Cardiac septum (tissue), 1 donor: ENCODE measurements at places on chromosomes 1 and 21. TPM values are rescaled to one million over a fixed set of nuclear protein-coding genes. Genes with fewer than 3 reads are reported as not detected.

DNA sequence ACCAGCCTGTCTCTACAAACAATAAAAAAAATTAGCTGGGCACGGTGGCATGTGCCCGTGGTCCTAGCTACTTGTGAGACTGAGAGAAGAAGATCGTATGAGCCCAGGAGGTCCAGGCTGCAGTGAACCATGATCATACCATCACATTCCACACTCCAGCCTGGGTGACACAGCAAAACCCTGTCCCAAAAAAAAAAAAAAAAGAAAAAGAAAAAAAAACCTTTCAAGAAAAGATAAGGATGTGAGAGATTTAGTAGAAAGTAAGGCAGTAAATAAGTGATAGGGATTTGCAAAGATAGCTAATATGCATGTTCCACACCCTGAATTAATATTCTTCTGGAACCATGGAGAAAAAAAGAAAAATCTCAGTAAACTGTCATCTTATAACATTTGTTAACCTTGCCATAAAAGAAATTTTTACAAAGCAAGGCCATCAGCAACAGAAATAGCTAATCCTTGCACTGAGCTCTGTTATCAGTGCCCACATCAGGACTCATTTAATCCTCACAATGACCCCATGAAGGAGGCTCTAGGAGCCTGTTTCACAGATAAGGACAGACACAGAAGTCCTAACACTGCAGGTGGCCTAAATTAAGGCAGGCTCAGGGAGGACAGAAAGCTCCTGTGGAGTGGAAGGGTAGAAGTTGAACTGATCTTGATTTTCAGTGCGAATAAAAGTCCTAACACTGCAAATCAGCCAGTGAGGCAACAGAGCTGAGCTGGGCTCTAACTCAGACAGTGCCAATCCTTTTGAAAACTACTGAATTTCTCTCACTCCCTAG, 7.6 kb downstream of the GNB1 start:
- DNase-seq = no peak

GRCh38 chr1:106637566-106637965, 418.9 kb upstream of the PRMT6 start:
- DNase-seq = no peak

GRCh38 chr1:12507631-12508030, 110.4 kb downstream of the DHRS3 start:
- no peak for DNase-seq

The FOXJ3 gene
- 46.2 TPM for total RNA-seq

DNA sequence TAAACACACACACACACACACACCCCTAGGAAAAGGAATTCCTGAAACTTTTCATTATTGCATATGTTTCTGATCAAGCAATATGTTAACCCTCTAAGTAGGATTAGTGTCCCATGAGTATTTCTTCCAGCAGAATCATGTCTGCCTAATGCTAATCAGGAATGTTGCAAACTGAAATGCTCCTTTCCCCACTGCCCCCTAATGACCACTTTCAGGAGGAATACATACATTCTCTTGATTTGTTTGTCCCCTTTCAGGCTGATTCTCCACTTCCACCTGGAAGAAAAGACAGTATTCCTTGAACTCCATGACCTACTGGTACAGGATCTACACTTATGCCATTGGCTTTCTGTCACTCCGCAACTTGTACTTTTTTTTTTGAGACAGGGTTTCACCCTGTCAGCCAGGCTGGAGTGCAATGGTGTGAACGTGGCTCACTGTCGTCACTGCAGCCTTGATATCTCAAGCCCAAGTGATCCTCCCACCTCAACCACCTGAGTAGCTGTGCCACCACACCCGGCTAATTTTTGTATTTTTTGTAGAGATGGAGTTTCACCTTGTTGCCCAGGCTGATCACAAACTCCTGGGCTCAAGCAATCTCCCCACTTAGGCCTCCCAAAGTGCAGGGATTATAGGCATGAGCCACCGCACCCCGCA, 56.7 kb downstream of the LRIG2 start:
- DNase-seq = no peak

DNA sequence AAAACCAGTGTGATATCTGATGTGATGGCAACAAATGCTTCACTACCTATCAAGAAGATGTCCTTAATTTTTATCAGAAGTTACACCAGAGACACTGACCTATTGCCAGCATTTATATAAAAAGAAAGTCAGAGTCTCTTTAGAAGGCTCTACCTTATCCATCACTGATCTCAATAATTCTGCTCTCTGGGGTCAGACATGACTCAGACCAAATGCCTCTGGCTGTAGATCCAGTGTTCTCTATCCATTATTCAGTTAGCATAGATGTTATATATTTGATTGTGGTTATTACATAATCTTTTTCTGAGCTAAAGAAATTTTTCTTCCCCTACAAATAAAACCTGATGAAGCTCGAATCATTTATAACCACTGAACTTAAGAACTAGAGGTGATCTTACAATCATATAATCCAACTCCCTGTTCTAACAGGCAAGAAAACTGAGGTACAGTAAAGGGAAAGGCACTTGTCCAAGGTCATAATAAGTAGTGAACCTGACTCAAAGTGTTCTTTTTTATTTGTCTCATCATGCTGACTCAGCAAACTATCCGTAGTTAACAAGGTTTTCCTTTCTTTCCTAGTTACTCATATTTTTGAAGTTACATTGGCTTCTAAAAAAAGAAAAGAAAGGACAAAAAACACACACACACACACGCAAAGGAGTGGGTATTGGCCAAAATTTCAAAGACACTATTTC, 43.6 kb upstream of the ESRRG start:
- no peak for DNase-seq

- no peak for DNase-seq
Measured at GRCh38 chr1:151416231-151416630, 16.9 kb downstream of the PSMB4 start.

DNA sequence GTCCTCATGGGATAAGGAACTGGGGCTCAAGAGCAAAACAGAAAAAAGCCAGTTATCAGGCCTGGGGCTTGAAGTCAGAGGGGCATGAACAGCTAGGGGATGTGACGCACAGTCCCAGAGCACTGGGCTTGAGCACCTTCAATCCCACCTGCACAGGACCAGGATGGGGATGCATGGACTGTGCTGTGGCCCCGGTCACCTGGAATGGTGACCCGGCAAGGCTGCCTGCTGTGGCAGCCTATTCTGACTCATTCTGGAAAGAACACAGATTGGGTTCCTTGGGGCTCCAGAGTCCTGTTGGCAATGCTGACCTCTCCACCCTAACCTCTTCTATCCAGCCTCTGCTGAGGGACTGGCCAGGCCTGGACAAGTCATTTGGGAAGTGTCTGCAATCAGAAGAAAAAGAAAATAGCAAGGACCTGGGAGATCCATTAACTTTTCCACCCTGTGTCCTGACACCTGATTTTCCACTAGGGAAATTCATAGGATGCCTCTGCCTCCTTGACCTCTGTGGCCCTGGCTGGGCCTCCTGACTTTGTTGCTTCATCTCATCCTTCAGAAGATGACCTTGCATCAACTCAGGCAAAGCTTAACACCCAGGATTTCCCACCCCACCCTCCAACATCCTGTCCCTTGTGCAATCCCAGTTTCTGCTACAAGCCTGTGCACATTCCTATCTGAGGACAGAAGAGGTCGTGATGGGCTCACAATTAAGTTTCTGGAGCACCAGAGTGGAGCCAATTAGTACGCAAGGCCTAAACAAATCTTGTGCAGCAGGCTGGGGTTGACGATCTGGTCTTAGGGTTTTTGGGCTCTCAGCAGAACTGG, 17.9 kb upstream of the FMOD start:
- no peak for DNase-seq

The LPAR3 gene
- total RNA-seq = 2.0 TPM

- DNase-seq = no peak
Measured at GRCh38 chr21:37974081-37974480, 57.8 kb upstream of the KCNJ6 start.

DNA sequence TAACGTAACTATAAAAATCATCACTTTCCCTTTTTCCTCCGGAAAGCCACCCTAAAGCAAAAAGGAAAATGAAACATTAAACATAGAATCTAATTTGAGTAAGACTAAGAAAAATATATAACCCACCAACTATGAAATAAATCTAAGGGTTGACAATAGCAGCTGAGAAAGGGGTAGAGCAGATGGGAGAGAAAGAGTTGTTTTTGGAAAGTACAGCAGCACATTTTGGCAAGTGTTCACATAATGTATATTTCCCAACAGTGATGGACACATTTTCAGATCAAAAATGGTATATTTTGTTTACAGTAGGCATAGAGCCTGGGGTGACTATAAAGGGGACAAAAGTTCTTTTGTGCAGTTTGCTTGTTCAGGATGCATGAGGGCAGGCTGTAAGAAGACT, 1287.4 kb upstream of the B3GALT2 start:
- DNase-seq = no peak

GRCh38 chr1:56703747-56704146, 58.6 kb downstream of the PRKAA2 start:
- DNase-seq = no peak

The NBPF12 gene
- 3.7 TPM for total RNA-seq

- no peak for DNase-seq
Measured at GRCh38 chr1:188155261-188155660, 1326.5 kb downstream of the PLA2G4A start.

GRCh38 chr1:113946678-113947387, 17.7 kb downstream of the HIPK1 start:
- no peak for DNase-seq

DNA sequence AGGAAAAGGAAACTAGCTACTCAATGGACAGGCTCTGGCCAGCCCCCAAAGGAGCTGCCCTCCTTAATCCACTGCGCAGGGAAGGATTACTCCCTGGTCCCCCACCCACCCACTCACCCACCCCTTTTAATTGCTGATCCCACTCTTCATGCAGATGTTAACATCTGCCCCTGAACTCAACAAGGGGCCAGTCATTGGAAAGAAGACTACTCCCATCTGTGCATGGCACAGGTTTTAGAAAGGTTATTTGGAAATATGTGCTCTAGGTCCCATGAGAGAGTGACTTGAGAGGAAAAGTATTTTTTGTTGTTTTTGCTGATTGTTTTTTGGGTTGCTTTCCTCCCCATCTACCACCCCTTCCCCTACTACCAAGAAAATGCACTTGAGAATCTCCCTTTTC, 94.4 kb upstream of the FGGY start:
- DNase-seq = no peak

DNA sequence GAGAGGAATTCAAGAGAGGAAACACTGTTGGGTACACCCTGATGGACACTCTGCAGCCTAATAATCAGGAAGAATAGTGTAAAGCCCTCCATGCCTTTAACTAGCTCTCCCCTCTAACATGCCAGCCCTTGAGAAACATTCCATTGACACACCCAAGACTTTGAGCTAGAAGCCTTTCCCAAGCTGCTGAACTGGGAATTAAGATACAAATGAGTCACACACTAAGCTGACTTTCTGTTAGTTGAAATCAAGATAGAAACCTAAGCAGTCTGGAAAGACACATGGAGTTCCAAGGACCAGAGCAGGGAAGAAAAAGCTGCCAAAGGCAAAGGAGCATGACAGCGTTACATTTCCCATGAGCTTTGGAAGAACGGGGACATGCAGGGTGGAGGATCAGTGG, 380.8 kb downstream of the NPHP4 start:
- no peak for DNase-seq

The CYP4A11 gene
- not detected for total RNA-seq

GRCh38 chr1:231460614-231461013, 38.5 kb upstream of the EGLN1 start:
- DNase-seq = no peak

The GPX7 gene
- total RNA-seq = 12.7 TPM

The AMY2B gene
- 31.1 TPM for total RNA-seq

DNA sequence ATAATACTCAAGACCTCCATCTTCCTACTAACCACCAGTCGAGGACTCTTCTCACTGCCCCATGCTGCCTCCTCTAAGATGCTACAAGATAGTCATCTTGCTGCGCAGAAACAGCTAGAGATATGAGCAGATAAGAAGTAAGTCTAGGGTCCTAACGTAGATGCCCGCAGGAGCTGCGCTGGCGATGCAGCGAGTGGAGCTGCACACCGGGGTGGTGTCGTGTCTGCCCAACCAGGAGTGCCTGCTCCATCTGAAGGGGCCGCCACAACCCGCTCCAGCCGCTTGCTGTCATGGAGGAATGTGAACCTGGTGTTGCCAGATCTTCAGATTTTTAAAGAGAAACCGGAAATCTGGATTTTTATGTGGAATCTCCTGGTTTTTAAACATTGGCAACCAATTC, 175.1 kb downstream of the VPS13D start:
- DNase-seq = no peak

The RHCE gene
- total RNA-seq = 0.57 TPM

GRCh38 chr1:36349241-36349671, 25.8 kb upstream of the EVA1B start:
- no peak for DNase-seq

DNA sequence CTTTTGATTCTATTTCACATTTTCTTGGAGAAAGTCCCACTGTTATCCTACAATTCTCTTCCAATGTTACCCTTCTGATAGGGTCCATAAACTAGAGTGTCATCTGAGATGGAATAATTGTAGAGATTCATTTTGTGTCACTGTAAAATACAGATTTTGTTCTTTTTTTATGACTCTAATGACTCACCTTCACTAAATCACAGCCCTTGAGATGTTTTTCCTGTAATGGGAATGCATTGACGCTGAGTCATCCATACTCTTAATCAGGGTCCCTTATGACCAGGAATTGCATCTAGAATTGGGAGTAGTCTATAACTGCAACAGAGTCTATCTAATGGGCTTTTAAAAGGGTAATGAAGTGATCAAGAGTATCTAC, 315.5 kb downstream of the TGFB2 start:
- no peak for DNase-seq

- DNase-seq = no peak
Measured at GRCh38 chr1:9816199-9816598, 7.6 kb downstream of the CLSTN1 start.

The TEDDM1 gene
- total RNA-seq = not detected

- no peak for DNase-seq
Measured at GRCh38 chr1:111955755-111956154, 33.7 kb downstream of the KCND3 start.

GRCh38 chr21:16993416-16994038, 519.3 kb upstream of the CXADR start:
- DNase-seq = no peak

DNA sequence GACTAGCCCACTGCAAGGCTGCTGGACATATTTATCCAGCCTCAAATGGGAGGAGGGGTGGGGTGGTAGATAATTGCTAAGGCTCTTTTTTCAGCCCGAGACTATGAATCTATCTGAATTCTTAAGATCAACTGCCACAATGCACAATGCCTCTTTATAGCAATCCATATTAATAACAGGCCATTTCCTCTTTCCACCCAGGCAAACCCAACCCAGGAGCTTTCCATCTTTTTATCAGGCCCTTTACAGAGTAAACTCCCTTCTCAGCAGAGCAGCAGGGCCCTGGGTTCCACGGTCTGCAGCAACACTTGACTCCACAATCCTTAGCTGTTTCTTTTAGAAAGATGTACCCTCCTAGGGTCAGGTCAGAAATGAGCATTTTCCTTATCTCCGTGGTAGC, 806 bp downstream of the DDOST start:
- no peak for DNase-seq

GRCh38 chr1:41351262-41352151, 9.7 kb upstream of the FOXO6 start:
- DNase-seq = peak; percentile 31
